NCI-H748 treated with DMSO at 0.1 percent for 48 hours (cell line): ENCODE measurements at places on chromosomes 16 and 17.
A peak's percentile ranks its signal among the peaks of the same experiment; 100 is the strongest.

GRCh38 chr16:48426244-48427141 lies 41.3 kb upstream of the SIAH1 start:
- DNase-seq = no peak

DNA sequence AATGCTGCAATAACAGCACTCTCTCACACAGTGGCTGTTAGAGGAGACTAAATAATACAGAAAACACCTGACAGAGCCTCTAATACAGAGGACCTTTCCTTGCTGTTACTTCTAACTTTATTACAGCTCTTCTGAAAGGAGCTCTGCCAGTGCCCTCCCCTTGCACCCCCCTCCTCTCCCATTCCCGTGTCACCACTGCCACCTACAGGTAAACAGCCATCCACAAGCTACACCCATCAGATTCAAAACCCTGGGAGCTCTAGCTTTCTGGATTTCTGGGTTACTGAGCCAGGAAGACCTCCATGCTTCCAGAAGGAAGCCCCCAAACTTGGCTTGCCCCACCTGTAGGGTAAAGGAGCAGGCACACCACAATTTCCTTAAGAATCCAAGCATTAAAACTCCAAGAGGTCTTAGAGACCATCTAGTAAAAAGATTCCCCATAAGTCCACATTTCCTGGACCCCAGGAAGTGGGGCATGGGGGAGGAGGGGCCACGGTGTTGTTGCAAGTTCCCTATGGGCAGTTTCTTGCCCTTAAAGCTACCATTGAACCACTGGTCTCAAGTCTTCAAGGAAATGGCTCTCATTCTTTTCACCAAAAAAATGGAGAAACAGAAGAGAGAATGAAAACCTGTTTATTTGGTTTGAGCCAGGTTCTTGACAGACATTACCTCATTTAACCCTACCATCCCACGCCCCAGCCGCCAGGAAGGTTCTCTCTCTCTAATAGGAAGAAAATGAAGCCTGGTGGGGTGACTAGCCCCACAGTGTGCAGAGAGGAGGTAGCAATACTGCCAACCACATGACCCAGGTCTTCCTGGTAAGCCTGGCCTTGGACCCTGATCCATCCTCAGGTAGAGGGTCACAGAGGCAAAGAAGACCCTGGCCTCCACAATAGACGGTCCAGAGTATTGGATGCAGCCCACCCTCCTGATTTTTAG lies 52.8 kb downstream of the TOM1L2 start:
- DNase-seq = peak; percentile 73

GRCh38 chr17:77540975-77541374 lies 400.2 kb downstream of the SEC14L1 start:
- no peak for DNase-seq

- no peak for DNase-seq
Observed at GRCh38 chr16:23365602-23366240, 63.6 kb downstream of the SCNN1B start.

GRCh38 chr17:66652840-66653507 lies 181.9 kb upstream of the CACNG5 start:
- no peak for DNase-seq

DNA sequence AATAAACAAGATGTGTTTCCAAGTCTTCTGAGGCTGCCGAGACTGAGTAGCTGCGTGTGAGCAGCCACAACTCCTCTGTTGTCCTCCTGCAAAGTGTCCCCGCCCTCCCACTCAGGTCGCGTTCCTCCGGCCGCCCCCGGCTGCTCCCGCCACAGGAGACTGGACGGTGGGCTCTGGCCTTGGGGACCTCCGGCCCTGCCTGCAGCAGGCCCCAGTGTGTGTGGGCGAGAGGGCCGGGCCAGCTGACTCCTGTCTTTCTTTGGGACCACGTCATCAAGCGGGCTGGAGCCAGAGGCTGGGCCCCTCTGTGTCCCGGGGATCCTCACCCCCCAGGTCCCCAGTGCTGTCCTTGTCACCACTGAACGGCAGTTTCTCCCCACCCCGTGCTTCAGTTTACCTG lies 175.3 kb downstream of the NPIPB11 start:
- no peak for DNase-seq

DNA sequence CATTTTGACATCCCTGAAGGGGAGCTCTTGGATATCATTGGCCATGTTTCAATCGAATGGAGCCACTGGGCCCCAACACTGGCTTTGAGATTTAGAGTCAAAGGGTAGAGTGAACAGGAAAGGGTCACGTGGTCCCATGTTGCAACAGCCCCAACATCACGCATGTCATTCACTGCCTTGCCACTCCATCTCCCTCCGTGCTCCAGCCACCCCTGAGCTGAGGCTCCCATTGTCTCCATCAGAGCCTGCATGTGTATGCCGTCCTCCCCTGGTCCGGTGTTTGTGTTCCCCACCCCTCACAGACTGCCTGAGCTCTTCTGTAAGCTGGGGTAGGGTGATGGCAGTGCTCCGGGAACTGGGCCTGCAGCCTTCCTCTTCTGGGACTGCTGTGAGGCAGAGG lies 12.1 kb downstream of the NFE2L1 start:
- DNase-seq = no peak

GRCh38 chr17:77320485-77321256 lies 179.9 kb downstream of the SEC14L1 start:
- DNase-seq = no peak

DNA sequence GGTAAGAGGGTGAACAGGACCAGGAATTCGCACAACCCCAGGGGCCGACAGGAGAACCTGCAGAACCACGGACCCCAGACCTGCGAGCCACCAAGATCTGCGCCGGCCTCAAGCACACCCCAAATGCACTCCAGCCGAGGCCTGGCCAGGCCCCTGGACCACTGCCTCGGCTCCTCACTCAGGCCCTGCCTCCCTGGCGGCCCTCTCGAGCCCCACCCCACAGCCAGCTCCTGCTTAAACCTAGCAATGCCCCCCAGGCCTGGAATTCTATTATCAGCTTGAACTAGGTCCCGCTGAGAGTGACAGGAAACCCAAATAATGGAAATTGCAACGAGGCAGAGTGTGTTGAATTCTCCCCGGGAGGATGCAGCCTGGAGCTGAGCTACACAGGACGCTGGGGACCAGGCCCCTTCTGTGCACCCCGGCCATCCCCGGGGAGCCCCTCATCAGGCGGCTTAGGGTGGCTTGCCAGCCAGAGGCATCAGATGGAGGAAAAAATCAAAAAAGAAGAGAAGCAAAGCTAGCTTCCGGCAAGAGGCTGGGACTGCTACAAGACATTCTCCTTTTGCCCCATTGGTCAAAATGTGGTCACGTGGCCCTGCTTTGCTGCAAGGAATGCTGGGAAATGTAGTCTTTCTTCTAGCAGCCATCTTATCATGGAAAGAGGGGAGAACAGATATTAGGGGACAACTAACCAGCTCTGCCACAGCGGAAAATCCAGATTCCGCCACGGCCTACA lies 2.4 kb upstream of the ENPP7 start:
- DNase-seq = no peak

DNA sequence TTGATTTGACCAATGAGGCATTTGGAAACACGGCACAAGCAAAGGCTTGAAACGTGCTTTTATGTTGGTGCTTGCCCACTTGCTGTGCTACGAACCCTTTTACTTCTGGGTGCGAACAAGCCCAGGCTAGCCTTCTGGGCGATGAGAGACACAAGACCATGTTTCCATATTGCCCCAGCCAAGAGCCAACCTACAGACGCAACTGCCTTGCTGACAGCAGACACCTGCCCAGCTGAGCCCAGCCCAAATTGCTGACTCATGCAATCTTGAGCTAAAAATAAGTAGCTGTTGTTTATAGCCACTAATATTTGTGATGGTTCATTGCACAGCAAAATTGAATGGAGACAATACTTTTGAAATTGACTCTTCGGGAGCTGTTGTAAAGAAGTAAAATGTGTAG lies 464.5 kb downstream of the WWOX start:
- DNase-seq = peak; percentile 60

- DNase-seq = no peak
Observed at GRCh38 chr16:67746846-67747245, 27.7 kb upstream of the GFOD2 start.

GRCh38 chr16:46789499-46790414 lies 41.2 kb downstream of the C16orf87 start:
- peak; percentile 40 for DNase-seq

DNA sequence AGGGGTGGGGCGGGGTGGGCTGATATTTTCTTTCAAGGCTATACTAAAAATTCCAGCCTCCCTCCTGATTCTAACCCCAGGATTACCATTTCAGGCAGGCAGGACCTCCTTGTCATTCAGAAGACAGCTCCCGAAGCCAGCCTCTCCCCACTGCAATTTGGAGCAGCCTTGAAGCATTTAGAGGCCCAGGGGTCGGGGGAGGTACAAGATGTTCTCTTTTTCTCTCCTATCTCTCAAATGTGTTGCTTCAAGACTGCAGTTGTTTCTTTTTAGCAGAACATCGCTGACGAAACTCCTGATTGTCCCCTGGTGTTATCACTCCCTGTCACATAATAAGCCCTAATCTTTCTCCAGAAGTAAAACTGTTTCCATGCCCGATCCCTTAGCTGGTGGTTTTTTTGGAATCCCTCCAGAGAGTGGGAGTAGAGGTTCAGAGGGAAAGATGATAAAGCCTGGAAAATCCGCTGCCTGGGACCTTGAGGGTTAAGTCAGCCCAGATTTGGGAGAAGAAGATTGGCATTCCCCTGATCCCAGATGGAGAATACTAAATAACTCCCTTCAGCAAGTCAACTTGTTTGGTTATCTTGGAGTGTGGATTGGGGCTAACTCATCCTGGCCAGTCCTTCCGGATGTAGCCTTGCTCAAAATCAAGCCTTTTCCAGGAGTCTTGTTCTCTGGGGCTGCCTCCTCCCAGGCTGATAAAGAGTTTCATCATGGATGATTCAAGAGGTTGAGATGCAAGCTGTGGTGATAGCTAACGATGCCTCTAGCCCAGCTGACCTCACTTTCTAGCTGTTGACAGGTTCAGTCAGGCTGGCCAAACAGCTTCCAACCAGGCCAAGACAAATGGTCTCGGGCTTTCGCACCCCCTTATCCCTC lies 71.3 kb downstream of the SOX9 start:
- no peak for DNase-seq

- peak; percentile 27 for DNase-seq
Observed at GRCh38 chr17:79777120-79777893, 641 bp upstream of the CBX2 start.

DNA sequence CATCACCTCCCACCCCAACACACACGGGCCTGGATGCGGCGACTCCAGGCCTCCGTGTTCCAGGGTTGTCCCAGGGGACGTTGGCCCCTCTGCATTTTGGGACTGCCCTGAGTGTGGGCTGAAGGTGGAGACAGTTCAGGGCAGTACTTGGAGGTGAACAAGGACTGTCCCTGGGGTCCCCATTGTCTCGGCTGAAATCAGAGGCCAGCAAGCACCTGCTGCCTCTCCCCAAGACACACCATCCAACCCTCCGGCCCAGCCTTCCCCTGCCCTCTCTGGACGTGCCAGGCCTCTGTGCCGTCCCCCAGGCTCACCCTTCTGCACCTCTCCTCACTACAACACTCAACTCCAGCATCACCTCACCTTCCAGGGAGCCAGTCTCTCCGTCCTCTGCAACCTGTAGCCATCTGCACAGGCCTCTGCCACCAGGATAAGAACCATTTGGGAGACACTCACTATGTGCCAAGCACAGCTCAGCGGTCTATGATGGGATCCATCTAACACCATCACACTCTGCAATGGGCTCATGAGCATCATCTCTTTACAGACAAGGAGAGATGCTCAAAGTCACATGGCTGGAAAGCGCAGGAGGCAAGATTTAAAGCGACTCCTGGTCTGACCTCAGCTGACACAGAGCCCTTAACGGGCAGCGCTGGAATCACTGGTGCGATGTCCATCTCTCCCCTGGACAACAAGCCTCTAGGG lies 104.5 kb upstream of the SEC14L1 start:
- DNase-seq = no peak

GRCh38 chr16:81366316-81366932 lies 51.7 kb downstream of the GAN start:
- peak; percentile 43 for DNase-seq

DNA sequence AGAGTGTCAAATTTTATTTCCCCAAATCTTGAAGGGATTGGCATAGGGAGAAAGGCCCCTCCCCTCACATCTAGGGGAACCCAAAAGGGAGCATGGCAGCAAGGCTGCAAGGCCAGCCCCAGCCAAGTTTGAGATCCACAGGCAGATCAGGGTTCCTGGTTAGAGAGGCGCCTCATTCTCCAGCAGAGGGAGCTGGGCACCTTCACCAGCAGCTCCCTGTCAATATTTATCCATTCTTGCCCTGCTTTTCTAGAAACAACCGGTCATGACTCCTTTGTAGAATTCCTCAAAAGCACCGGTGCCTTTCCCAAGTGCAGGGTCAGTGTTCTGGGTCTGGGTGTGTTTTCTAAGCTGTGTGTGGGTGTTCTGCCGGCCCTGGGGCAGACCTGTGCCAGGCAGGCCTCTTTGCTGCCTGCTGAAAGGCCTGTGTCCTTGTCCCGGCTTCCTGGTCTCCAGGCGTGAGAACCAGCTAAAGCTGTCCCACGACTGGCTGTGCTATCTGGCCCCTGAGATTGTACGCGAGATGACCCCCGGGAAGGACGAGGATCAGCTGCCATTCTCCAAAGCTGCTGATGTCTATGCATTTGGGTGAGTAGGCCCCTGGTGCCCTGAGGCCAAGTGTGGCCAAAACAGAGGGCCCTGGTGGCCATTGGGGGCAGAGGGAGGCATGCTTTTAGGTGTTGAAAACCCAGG lies 21.2 kb upstream of the LGALS9 start:
- DNase-seq = no peak

DNA sequence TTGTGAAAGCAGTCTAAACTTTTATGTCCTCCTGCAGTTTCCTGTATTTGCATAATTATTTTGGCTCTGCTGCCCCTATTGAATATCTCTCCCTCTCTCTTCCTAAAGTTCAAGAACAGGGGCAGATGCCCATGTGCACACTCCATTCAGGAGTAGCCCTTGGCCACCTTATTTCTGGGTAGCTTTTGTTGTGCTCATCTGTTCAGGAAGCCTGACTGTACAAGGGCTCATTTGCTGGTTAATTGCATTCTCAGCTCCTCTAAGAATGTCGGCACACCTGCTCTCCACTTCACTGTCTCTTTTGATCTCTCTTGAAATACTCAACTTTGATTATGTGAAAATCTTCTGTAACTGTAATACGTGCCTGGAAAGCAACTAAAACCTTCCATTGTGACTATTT lies 1378.8 kb upstream of the CDH8 start:
- no peak for DNase-seq

GRCh38 chr17:76881966-76882365 lies 13.8 kb downstream of the MGAT5B start:
- DNase-seq = no peak

GRCh38 chr17:7839190-7839875 lies 5.3 kb downstream of the KDM6B start:
- no peak for DNase-seq

GRCh38 chr17:36918211-36918691 lies 19.0 kb upstream of the LHX1 start:
- no peak for DNase-seq

DNA sequence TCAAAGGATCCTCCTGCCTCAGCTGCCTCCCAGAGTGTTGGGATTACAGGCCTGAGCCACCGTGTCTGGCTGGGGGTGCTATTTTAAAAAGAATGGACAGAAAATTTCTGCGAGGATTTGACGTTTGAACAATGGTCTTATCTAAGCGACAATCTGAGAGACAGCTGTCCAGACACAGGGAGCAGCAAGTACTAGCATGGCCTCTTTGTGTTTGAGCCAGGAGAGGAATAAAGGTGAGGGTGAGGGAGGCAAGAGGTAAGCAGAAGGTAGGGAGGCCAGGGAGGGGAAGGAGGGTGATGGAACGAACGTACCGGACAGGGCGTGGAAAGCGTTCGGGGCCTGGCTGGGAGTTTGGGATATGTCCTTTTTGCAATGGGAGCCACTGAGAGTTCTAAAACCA lies 59.2 kb downstream of the PITPNC1 start:
- DNase-seq = no peak

- peak; percentile 77 for DNase-seq
Observed at GRCh38 chr16:68910051-68910450, 66.7 kb downstream of the TANGO6 start.

- peak; percentile 47 for DNase-seq
Observed at GRCh38 chr17:73196500-73196899, 3.6 kb downstream of the COG1 start.
